ENCODE measurements at places on chromosomes 11 and 22.

- DNase-seq: no peak
These were observed 47.8 kb downstream of the BRSK2 start for GRCh38 chr11:1437500-1437899.

DNA sequence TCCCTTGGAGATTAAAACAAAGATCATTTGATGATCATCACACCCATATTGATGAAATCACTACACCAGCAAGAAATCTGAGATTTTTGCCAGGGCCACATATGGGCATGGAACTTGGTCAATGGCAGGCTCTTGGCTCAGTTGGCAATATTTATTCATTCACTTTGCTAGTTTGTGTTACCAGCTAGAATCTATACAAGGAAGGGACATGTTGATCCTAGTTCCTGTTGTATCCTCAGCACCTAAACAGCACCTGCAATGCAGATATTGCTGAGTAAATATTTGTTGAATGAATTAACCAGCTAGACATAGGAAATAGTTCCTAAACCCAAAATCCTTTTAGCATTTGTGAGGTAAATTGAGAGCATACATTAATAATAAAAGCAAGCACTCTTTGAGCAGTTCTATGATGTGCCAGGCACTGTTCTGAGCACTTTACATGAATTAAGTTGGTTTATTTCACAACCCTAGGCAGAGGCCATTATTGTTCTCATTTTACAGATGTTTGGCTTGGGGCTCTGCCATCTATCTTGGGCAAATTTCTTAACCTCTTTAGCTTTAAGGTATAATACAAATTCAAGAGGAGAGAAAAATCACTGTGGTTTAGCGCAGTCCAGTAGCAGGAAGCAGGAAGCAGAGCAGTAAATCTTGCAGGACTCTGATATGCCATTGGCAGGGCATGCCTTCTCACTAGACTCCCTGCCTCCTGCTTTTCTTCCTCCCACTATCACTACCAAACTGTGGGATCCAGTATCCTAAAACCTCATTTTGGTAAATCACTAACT is 1.6 kb downstream of the TRIM68 start:
- no peak for DNase-seq

DNA sequence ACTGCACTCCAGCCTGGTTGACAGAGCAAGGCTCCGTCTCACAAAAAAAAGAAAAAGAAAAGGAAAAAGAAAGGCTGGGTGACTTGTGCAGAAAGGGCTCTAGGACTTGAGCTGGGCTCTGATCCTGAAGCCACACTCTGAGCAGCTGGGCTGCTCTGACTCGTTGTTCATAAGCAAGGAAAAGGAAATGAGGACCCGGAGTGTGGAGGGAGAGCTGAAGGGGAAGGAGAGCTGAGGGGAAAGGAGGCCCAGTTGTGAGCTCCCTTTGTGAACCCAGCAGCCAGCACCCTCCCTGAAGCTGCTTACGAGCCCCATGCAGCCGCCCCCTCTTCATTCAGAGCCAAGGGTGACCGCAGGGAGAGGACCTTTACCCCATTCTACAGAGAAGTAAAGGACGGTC is 12.3 kb upstream of the SH3BP1 start:
- DNase-seq: no peak

GRCh38 chr22:25397616-25398015 is 166.9 kb upstream of the GRK3 start:
- no peak for DNase-seq

GRCh38 chr11:3224401-3225057 is 5.9 kb upstream of the MRGPRG start:
- DNase-seq: no peak

- no peak for DNase-seq
These were observed 19.6 kb downstream of the CHID1 start for GRCh38 chr11:890794-891540.

GRCh38 chr11:76214968-76215548 is 8.8 kb upstream of the WNT11 start:
- DNase-seq: no peak

GRCh38 chr11:119480380-119481020 is 57.5 kb upstream of the THY1 start:
- no peak for DNase-seq

- no peak for DNase-seq
These were observed 873.2 kb downstream of the METTL15 start for GRCh38 chr11:28981381-28981780.

DNA sequence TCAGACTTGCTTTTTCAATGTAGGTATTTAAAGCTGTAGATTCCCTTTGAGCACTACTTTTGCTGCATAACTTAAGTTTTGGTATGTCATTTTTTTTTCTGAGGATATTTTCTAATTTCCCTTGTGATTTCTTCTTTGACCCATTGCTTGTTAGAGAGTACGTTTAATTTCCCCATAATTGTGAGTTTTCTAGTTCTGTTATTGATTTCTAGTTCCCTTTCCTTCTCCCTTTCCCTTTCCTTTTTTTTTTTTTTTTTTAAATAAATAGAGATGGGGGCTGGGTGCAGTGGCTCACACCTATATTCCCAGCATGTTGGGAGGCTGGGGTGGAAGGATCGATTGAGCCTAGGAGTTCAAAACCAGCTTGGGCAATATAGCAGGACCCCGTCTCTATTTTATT is 30.8 kb downstream of the UBE2L3 start:
- no peak for DNase-seq

- no peak for DNase-seq
These were observed 74.9 kb upstream of the DBX1 start for GRCh38 chr11:20235164-20235563.

DNA sequence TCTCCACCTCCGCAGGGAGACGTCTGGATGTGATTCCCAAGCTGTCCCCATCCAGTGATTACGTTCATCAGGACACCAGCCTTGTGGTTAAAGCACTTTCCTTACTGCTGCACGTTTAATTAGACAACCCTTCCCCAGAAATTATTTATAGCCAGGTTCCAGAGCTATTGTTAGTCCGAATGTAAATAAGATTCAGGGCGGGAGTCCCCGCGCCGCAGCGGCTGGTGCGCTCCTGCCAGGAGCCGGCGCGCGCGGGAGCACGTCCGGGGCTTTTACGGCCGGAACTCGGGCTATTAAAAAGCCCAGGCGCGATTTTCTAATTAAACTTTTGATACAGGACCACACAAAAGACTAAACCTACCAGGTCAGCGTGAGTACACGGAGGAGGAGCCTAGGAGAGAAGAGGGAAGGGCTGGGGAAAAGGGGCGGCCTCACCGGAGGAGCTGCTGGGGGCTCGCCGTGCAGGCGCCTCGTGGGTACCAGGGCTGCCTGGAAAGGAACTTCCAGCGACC is 538.3 kb downstream of the OPCML start:
- no peak for DNase-seq

- DNase-seq: no peak
These were observed 337.2 kb upstream of the DDI1 start for GRCh38 chr11:103699216-103699615.

GRCh38 chr11:105774899-105775298 is 165.0 kb downstream of the GRIA4 start:
- DNase-seq: no peak

DNA sequence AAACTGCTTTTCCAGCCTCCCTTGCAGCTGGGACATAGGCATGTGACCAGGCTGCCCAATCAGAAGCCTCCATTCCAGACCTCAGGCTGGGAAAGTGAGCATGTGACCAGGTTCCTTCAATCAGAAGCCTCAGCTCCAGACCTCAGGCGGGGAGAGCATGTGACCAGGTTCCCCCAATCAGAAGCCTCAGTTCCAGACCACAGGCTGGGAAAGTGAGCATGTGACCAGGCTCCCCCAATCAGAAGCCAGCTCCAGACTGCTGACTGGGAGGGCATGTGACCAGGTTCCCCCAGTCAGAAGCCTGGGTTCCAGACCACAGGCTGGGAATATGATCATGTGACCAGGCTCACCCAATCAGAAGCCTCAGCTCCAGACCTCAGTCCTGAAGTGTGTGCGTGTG is 11.7 kb upstream of the IL2RB start:
- DNase-seq: no peak

DNA sequence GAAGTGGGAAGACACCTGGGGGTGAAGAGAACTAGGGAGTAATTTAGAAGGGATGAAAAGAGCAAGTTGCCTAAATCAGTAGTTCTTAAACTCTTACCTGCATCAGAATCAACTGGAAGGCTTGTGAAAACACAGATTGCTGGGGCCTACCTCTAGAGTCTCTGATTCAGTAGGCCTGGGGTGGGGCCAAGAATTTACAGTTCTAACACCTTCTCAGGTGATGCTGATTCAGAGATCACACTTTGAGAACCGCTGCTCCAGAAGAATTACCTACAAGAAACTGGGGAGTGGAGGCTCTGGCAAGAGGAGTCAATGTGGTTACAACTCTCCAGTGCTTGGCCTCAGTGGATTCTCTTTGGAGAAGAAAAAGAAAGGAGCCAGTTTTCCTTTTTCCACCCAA is 128.7 kb downstream of the C11orf58 start:
- no peak for DNase-seq

DNA sequence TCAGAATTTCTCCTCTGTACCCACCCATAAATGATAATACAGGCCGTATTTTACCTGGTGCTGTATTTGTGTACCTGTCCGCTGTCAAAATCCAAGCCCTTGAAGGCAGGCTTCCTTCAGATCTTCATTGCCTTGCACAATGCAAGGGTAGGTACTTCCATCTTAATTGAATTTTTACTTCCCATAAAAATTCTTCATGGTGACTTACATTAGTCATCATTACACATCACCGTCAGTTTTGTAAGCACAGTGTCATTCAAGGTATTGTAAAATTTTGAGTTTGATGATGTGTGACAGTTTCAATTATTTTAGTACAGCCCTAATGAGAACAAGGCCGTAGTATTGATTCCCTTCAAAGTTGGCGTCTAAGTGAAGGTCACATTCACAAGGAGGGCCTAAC is 770 bp upstream of the TSG101 start:
- DNase-seq: no peak

DNA sequence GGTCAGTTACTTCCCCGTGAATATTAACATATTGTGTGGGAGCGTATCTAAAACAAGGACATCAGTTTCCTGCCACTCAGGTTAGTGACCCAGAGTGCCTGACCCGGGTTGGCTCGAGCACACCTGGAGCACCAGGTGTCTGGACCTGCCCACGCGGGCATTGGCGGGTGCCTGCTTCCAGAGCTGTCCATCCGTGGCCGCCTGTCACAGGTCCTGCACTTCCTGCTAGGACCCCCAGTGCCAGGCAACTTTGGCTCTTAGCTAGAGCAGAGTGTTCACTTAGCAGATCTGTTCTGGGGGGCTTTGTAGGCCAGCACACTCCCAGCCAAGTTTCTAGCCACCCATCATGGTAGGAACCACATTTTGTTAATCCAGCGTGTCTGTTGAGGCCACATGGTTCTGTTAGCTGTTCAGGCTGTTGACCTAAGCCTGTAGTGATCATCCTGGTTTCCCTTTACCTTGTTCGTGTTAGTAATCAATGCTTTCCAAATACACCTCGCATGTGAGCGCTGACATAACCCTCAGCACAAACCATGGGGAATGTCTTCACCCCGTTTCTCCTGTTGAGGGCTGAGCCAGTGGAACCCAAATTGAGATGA is 29.5 kb downstream of the MOV10L1 start:
- DNase-seq: no peak

DNA sequence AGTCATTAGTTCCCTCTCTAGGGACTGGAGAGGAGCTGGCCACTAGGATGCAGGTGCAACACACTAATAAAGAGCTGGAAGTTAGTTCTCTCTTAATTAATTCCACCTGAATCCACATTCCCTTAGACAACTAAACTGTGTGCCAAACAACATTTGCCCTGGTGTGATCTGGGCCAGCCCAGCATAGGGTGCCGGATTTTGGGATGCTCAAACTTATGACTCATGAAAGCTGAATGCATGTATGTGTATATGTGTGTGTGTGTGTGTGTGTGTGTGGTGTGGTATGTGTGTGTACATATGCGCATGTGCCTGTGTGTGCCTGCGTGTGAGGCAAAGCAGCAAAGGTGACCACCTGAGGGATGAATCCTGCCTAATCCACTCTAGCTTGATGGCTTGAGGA is 110.7 kb downstream of the EHF start:
- no peak for DNase-seq

- DNase-seq: no peak
These were observed 42.5 kb downstream of the GAB4 start for GRCh38 chr22:16965560-16965959.

- DNase-seq: no peak
These were observed 155.7 kb downstream of the SNX19 start for GRCh38 chr11:130760515-130761125.

- no peak for DNase-seq
These were observed 33.2 kb downstream of the TBX1 start for GRCh38 chr22:19793661-19794310.

- DNase-seq: no peak
These were observed 15.1 kb upstream of the AIFM3 start for GRCh38 chr22:20951932-20952380.

- no peak for DNase-seq
These were observed 7.1 kb upstream of the LMO2 start for GRCh38 chr11:33898957-33899356.

DNA sequence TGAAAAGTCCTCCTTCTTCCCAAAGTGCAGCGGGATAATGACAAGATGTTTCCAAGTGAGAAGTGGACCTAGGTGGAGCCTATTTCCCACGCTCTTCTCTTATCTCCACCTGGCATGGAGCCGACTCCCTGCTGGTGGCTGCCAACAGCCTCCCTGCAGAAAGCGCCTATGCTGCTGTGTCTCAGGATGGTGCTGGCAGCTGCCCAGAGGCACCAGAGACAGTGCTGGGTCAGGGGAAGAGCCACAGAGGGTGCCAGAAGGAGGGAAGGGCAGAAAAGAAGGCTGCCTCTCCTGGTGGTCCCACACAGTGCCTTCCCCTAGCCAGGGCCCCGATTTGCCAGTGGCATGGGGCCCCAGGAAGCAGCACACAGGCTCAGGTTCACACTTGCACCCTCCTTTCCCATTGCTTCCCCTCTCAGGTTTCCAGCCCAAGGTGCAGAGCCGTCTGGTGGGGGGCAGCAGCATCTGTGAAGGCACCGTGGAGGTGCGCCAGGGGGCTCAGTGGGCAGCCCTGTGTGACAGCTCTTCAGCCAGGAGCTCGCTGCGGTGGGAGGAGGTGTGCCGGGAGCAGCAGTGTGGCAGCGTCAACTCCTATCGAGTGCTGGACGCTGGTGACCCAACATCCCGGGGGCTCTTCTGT is 19.0 kb downstream of the CD5 start:
- no peak for DNase-seq

DNA sequence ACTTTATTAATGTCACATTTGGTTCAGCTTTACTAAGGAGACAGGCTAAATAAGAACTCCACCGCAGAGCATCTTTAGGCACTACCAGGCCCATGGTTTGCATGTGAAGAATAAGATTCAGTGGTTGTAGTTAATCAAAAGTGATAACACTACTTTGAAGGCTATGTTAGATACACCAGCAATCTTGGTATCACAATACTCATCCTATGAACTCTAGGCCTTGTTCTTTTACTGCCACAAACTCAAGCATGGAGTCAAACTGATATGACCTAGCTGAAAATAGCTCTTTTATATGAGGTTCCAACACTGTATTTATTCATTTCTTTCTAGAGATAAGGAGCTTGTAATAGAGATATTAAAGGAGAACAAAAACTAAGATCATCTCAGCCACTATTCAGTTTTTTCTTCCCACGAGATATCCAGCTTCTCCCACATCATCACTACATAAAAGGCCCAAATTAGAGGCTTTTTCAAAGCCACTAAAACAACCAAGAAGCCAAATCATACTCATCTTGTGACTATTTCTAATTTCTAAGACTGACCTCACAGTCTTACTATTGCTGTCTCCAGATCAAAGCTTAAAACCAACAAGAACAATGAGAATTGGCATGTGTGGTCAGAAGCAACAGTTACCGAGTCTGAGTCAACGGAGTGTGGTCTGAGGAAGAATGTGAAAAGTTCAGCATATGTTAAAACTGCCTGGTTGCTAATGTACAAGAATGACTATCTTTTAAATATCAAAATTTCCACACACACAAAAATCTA is 25.1 kb upstream of the GUCY1A2 start:
- DNase-seq: no peak

Measured in stimulated activated CD4-positive, alpha-beta T cell treated with anti-CD3 and anti-CD28 coated beads, Interleukin-4, amount 100 ng/mL, for 4 hours (primary cell).